Fibroblast of the conjunctiva (primary cell): ENCODE measurements at places on chromosomes 1 and 21.

- peak; percentile 94 for DNase-seq
Measured at GRCh38 chr1:115595279-115596079, 46.3 kb upstream of the VANGL1 start.

DNA sequence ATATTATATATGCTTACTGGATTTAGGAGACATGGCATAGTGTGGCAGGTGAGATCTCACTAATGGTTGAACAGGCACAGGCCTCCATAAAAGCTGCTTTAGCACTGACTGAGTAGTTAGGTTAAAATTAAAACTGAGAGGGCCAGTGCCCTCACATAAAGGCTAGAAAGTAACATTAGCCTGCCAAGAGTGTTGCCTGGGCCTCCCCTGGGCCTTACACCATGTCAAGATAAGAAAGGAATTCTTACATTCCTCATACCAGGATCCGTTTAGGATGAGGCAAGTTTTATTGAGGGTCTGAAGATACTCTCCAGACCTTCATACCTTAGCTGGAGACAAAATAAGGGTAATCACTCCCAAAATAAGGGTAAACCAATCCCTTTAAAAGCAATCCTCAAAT is 1011.8 kb downstream of the PLA2G4A start:
- no peak for DNase-seq

GRCh38 chr21:28654406-28654805 is 338.3 kb downstream of the LTN1 start:
- DNase-seq = no peak

- DNase-seq = no peak
Measured at GRCh38 chr21:34546542-34546941, 34.5 kb upstream of the KCNE1 start.

DNA sequence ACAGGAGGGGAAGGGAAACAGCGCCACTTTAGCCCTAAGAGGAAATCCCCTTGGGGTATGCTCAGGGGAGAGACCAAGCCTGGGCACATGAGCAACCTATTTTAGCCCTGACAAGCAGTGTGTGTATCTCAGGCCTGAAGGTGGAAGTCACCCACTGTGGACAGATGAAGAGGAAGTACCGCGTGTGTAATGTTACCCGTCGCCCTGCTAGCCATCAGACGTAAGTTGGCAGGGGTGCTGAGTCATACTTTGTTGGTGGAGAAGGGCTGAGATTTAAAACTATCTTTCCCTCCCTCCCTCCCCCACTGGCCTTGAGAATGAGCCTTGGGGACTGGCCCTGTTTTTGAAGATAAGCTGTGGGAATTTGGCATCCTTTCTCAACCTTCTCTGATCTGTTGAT is 11.2 kb downstream of the AGO1 start:
- no peak for DNase-seq

- DNase-seq = no peak
Measured at GRCh38 chr1:15088281-15088971, 65.1 kb upstream of the TMEM51 start.
